ENCODE measurements at places on chromosomes 7 and 10. TPM values are rescaled to one million over a fixed set of nuclear protein-coding genes. Genes with fewer than 3 reads are reported as not detected.
A peak's percentile ranks its signal among the peaks of the same experiment; 100 is the strongest.

Gene HELLS
- 365 TPM for total RNA-seq

Gene ATP6V0E2
- total RNA-seq = 22.7 TPM

GRCh38 chr10:31098046-31098445 lies 66.4 kb upstream of the ZNF438 start:
- DNase-seq = no peak

- DNase-seq = no peak
Measured at GRCh38 chr7:159113056-159113455, 31.6 kb downstream of the VIPR2 start.

GRCh38 chr10:44907556-44907955 lies 3.6 kb upstream of the TMEM72 start:
- DNase-seq = no peak

Gene KCNH2
- total RNA-seq = 14.6 TPM

- peak; percentile 43 for DNase-seq
Measured at GRCh38 chr10:93437086-93437945, 44.8 kb downstream of the MYOF start.

Gene PRPF18
- 11.5 TPM for total RNA-seq

Gene LBX1
- not detected for total RNA-seq

Gene AMZ1
- 1.4 TPM for total RNA-seq

Gene CDNF
- 1.4 TPM for total RNA-seq

DNA sequence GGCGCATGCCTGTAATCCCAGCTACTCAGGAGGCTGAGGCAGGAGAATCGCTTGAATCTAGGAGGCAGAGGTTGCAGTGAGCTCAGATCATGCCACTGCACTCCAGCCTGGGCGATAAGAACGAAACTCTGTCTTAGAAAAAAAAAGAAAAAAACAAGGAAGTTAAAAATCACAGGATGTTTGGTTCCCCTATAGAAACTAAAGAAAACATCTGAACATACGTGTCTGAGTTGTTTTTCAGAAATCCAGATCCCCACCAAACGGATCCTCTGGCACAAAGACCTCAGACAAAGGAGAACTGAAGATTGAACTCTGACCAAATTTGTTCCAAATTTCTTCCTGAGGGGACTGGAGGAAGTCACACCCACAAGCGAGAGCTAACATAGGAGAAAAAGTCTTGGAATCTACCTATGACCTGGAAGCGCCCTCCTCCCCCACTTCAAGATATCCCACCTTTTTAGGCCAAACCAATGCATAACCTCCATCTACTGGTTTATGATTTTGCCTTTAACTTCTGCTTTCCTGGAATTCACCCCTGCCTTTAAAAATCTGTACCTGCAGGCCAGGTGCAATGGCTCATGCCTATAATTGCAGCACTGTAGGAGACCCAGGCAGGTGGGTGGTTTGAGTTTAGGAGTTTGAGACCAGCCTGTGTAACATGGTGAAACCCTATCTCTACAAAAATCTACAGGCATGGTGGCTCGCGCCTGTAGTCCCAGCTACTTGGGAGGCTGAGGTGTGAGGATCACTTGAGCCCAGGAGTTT lies 19.7 kb upstream of the SIRT1 start:
- DNase-seq = no peak

DNA sequence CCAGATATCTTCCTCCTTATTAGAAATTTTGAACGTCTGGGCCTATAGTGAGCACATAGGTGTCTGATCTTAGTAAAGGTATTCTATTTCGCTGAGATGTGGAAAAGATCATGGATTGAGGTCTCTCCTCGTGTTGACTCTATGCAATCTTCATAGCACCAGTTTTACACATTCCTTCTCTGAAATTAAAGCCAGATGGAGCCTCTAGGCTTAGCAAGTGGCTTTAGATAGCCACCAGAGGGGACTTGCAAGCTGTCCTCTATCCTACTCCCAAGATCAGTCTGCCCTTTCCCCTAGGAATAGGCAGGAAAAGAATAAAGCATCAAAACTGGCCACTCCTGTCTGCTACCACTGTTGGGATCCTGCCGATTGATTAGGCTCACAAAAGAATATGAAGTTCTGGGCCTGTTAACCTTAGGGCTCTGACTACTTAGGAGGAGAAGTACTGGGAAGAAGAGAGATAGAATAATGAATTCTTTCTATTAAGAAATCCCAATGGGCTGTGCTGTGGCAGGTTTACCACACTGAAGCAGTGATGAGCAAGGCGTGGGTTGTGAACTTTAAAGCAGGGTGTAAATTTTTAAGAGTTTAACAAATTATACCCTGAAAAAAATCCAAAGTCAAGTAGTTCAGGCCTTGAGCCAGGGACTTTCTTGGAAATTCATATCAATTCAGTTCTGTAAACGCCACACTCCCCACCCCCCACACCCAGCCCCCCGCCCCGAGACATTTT lies 2.2 kb upstream of the STRIP2 start:
- no peak for DNase-seq

- no peak for DNase-seq
Measured at GRCh38 chr10:60778971-60779796, 906 bp downstream of the CDK1 start.

DNA sequence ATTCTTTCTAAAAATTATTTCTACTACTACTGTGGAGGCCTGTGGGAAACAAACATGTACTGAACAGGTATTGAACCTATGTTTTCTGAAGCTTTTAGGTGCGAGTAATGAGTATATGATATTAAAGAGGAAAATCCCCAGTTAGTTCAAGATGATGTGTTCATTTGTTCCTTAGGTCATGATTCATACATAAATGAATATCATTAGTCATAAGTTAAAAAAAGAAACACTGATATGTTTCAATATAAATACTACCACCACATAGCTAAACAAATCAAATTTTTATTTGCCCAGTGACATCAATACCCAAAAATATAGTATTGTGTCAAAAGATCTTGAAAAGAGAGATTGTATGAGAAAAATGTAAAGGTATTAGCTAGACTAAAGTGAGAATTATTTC lies 210.7 kb upstream of the GNAI1 start:
- DNase-seq = no peak

- no peak for DNase-seq
Measured at GRCh38 chr10:12719365-12719764, 282.1 kb downstream of the CCDC3 start.

- DNase-seq = peak; percentile 35
Measured at GRCh38 chr10:96626795-96627194, 40.0 kb upstream of the TM9SF3 start.

Gene EGR2
- 1.6 TPM for total RNA-seq

Gene IRF5
- total RNA-seq = 0.71 TPM

Gene AKR1C1
- 3.9 TPM for total RNA-seq

Gene JCAD
- 2.2 TPM for total RNA-seq

DNA sequence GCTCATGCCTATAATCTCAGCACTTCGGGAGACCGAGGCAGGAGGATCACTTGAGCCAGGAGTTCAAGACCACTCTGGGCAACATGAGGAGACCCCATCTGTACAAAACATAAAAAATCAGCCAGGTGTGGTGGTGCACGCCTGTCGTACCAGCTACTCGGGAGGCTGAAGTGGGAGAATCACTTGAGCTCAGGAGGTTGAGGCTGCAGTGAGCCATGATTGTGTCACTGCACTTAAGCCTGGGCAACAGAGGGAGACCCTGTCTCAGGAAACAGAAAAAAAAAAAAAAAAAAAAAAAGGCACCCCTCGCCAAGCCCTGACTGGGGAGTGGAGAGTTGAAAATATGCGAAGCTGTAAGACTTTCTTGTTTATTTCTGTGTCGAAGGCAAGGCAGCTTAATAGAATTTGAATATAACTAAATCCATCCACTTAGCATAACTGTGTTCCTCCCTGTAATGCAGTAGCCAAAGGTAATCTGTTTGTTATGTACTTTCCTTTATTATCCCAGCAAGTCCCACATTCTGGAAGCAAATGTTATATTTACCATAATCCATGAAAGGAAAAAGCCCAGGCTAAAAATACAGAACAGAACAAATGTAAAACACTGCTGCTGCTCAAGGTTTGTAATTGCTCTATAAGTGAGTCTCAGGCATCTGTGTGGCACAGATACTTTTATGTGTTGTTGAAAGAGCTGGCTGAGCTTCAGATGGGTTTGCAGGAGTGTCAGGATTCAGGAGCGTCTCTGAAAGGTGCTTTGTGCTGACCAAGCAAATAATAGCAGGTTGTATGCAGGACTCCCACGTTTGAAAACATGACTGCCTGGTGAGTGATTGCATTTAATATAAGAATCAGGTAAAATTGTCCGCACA lies 127.2 kb downstream of the CELF2 start:
- no peak for DNase-seq

Gene SFTPA1
- 4.4 TPM for total RNA-seq

Gene ATG9B
- 3.8 TPM for total RNA-seq

Gene GRM3
- total RNA-seq = 1.5 TPM

- no peak for DNase-seq
Measured at GRCh38 chr7:148835854-148836253, 48.2 kb downstream of the EZH2 start.

DNA sequence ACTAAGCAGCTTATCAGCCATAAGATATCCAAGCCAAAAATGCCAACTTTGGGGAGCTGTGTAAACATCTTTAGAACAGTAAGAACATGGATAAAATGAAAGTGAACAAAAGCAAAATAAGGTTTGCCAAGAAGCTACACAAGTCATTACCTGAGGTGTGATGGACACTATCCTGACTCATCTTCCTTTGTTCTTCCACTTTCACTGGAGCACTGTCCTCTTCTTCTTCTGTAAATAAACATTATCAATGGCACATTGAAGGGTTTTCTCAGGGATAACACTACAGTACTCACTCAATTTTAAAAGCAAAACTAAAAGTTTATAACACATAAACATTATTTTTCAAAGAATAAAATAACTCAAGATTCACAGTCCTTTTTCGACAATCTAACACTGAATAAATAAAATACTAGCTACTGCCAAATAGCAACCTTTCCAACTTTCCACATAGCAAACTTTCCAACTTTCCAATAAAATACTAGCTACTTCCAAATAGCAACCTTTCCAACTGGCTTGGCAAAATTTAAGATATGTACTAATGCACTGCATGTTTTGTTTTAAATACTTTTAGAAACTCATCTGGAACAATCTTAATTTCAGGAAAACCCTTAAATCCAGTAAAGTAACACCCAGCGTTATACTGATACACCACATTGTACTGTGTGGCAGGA lies 174.1 kb downstream of the SKAP2 start:
- no peak for DNase-seq
